ENCODE measurements at places on chromosomes 11 and 22. TPM values are rescaled to one million over a fixed set of nuclear protein-coding genes. Genes with fewer than 3 reads are reported as not detected.

DNA sequence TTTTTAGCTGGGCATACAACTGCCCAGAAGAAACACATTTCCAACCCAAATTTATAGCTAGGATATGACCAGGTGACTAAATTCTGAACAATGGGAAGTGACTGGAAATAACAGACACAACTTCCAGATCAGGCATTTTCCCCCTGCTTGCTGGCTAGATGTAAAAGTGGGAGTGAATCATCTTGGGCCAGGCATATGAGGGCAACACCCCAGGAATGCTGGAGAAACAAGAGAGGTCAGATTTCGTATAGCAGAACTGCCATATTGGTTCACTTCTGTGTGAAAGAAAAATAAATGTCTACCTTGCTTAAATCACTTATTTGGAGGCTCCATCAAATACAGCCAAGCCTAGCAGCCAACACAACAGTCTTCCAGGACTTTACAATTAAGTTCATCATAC lies 7.4 kb downstream of the ATL3 start:
- DNase-seq: no peak

GRCh38 chr11:112013497-112014164 lies 11.6 kb upstream of the DLAT start:
- no peak for DNase-seq

- DNase-seq: peak; percentile 6
Measured at GRCh38 chr22:46033256-46034200, 56.6 kb upstream of the WNT7B start.

DNA sequence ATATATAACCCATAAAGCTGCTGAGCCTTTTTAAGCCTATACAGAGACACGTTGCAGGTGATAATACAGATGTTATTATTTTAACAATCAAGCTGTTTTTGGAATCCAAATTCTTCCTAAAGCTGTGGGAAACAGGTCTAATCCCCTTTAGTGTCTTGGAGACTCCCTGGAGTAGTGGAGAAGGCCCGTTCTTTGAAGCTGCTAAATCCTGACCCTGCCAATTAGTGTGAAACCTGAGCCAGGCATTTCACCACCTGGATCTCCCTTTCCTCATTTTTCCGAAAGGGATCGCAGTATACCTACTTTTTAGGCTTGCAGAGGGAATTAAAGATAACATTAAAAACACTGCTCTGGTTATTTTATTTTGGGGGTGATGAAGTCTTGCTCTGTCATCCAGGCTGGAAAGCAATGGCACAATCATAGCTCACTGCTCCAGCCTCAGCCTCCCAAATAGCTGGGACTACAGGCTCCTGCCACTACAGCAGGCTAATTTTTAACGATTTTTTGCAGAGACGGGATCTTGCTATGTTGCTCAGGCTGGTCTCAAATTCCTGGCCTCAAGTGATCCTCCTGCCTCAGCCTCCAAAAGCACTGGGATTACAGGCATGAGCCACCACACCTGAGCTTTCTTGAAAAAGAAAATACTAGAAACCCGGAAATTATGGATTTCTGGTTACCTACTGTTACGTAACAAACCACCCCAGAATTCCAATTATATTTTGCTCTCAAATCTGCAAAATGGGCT lies 1.7 kb upstream of the EIF4ENIF1 start:
- no peak for DNase-seq

Gene LRRC74B
- 4.6 TPM for total RNA-seq

GRCh38 chr11:23554002-23554401 lies 693.7 kb upstream of the CCDC179 start:
- DNase-seq: no peak

Measured in upper lobe of left lung (tissue), 6 donors.